HL-60 (cell line): ENCODE measurements at places on chromosomes 5 and 9.

- no peak for DNase-seq
These were observed 289.5 kb upstream of the IRX2 start for GRCh38 chr5:3041001-3041400.

DNA sequence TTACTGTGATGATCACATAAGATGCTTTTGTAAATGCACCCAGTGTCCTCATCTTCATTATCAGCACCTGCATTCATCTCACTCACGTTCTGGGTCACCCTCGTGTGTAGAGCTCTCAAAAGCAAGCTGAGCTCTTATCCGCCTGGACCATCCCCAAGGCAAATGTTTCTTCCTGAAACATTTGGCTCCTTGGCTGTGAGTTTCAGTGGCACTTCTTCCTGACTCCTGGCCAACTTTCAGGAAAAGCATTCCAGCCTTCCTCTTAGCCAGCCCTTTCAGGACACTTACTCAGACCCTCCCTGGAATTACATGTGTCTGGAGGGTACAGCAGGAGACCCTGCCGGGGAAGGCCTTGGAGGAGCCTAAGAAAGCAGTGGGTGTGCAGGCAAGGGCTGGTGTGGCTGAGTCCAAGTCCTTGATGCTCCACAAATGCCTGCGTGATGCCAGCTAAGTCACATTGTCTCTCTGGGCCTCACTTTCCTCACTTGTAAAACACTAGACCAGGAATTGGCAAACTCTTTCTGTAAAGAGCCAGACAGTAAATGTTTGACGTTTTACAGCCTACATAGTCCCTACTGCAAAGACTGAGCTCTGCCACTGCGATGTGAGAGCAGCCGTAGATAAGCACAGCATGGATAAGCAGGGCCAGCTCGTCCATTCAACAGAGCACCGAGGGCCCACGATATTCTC, 72.1 kb downstream of the PDE6A start:
- DNase-seq = no peak

DNA sequence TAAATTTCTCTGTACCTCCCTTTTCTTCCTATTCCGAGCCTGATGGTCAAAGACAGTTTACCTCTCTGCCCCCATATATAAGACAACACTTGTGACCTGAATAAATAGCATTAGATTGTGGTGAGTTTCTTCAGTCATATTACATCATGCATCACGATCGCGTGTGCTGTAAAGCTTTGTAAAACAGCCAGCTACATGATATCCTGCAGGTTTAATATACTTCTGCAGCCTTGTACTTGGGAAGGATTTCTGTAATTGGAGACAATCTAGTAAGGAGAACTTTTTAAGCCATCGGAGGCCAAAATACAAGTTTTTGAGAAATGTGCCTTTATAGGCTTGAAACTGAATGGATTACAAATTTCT, 711.8 kb upstream of the WWC1 start:
- DNase-seq = no peak

GRCh38 chr9:97220894-97221477, 86.5 kb upstream of the CCDC180 start:
- no peak for DNase-seq

DNA sequence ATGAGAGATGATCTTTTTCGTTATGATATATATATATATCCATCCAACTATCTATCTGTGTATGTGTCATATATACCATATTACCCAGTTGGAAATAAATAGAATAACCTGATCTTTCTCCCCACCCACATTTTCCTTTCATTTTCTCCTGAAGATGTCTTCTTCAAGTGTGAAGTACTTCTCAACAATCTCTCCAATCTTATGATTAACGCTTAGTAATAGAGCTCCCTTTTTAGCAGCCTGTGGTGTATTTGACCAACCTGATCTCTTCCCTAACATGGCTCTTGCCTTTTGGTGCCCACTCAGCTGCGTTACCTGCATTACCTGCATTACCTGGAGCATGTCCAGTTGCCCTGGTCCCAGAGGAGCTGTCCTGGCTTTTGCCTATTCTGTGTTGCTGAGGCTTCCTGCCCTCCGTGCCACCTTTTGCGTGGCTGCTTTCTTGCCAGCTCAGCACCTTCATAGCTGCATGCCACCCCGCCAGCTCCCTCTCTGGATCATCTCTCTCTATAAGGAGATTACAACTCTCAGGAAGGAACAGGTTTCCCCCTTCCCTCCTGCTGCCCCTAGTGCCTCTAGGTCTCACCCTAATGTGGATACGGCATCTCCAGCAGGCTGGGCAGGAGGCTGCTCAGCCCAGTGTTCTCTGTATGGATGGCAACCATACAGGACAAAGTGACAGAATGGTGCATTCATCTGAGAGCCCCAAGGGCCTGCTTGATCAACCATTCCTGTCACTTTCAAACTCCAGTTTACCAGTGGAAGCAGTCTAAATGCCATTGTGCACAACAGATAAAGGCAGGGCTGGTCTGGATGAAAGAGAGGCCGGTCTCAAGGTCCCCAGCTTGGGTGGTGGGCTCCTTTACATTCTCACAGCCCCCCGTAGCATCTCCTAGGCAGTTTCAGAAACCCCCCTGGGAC, 126.7 kb downstream of the GADD45G start:
- DNase-seq = no peak

DNA sequence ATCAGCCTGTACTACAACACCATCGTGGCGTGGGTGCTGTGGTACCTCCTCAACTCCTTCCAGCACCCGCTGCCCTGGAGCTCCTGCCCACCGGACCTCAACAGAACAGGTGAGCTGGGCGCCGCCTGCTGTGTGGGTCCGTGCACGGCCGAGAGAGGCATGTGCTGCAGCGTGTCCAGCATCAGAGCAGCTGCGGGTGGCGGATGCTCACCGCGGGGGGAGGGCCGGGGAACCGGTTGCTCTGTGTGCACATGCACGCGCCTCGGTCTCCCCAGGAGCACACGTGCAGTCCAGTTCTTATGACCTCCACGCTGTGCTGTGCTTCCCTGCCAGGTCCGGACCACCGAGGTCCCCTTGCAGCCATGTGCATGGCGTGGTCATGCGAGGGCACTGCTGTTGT, 7.6 kb downstream of the SLC6A18 start:
- no peak for DNase-seq

DNA sequence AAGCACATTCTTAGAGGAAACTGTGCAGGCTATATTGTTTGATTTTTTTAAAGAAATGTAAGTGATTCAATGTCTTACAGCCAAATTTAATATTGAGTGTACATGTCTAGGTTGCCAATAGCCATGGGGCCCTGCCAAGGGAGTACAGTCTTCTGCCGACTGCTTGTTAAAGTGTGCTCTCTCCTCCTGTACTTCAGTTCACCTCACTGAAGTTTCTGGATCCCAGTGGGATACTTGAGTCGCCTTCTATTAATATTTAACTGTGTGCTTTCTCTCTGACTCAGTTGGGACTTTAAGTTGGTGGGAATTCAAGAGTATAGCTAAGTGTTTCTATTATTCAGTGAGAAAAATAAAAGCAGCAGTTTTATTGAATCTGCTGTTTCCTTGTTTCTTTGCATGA, 44.5 kb upstream of the C5orf47 start:
- no peak for DNase-seq

GRCh38 chr9:130913599-130914416, 17.2 kb upstream of the QRFP start:
- no peak for DNase-seq

DNA sequence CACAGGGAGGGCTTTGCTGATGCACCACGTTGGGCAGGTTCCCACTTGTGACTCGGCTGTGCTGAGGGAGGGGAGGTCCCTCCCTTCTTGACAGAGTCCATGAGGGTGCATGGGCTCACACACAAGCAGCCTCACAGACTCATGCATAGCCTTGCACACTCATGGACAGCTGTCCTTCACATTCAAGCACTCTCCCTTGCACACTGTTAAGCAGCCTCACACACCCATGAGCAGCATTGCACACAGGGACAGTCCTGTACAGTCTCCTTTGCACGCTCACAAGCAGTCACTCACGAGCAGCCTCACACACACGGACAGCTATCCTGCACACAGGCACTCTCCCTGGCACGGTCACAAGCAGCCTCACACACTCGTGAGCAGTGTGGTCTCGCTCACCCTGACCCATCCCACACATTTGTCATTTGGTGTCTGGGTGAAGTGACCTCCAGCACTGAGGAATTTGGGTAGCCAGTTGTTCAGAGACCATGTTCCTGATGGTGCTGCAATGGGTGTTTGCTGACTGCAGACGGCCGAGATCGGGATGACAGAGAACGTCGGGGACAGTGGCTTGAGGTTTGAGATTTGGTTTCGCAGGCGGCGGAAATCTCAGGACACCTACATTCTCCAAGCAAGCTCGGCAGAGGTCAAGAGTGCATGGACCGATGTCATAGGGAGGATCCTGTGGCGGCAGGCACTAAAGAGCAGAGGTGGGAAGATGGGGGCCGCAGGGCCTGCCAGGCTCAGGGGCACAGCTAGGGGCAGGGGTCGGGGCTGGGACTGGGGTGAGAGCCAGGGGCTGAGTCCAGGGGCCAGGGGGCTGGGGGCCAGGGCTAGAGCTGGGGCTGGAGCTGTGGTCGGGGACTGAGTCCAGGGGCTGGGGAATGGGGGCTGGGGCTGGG, 17.7 kb upstream of the LRRC14B start:
- DNase-seq = no peak

DNA sequence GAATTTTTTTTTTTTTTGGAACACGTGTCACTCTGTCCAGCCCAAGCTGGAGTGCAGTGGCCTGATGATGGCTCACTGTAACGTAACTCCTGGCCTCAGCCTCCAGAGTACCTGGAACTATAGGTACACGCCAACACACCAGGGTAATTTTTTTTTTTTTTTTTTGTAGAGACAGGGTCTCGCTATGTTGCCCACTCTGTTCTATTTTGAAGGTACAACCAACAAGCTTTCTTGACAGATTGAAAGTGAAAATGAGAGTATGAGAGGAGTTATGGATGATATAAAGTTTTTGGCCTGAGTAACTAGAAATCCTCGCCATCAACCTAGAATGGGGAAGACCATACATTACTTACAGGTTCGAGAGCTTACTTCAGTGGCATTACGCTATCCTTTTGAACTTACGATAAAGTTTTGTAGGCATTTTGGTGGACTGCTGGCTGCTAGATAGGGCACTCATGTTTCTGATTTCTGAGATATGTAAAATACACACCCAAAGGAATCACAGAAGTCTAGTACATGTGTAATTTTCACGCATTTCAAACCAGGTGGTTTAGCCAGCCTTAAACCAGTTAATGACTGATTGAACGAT, 806 bp upstream of the CDC42SE2 start:
- DNase-seq = no peak

DNA sequence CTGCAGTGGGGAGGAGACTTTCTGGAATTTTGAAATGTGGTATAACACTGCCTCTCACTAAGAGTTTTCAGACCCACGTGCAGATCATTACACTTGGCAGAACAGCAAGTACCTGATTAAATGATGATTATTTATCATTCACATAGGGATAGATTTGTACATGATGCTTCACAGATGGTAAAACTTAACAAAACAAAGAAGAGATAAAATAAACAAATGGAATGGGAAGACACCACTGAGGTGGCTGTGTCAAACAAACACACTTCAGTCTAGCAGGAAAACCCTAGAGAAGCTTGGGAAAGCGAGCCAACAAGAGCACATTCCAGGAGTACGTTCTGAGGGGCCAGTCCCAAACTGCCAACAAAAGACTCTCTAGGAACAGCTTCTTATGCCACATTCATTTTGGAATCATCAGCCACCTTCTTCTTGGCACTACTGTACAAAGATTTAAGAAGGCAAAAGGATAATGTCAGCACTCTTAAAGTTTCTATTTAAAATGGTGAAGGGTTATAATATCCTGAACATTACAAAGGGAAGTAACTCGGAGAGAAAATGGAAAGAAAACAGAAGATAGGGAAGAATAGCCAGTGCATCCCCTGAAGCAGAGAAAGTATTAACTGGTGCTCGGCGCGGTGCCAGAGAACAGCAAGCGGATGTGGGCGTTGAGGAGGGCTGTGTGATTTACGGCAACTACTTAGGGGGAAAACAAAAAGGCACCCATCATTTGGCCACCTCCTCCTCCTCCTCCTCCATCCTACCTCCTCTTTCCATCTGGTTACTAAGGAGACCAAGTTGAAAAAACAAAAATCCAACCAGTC, 1.6 kb downstream of the MED27 start:
- DNase-seq = no peak

- DNase-seq = peak; percentile 4
These were observed 114.6 kb downstream of the FAM170A start for GRCh38 chr5:119743927-119744326.

- DNase-seq = no peak
These were observed 275.7 kb downstream of the BNC2 start for GRCh38 chr9:16594787-16595186.

DNA sequence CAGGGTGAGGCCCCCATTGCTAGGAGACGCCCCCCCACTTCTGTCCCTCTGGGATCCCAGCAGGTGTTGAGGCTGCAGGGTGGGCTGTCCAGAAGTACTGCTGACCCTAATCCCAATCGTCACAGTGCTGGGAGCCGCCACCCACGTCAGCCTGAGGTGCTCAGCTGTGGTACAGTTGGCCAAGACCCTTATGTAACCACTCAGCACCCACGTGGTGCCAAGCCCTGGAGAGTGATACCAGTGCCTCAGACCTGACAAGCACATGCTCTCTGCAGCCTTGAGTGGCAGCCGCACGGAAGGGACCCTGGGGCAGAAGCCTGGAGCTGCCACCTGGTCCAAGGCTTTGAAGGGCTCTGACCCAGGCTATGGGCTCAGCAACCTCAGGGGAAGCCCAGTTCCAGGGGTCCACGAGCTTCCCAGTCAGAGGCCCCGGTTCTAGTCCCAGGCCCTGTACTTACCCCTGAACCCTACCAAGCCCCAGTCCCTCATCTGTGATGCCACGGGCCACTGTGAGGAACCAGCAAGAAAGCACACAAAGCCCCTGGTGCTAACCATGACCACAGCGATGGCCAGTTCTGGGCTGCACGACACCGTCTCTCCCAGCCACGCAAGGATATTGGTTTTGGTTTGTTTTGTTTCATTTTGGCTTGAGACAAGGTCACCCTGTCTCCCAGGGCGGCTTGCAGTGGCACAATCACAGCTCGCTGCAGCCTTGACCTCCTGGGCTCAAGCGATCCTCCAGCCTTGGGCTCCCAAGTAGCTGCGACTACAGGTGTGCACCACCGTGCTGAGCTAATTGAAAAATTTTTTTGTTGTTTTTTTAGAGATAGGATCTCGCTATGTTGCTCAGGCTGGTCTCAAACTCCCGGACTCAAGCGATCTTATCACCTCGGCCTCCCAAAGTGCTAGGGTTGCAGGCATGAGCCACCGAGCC, 50.7 kb downstream of the DBH start:
- DNase-seq = no peak

GRCh38 chr9:96524045-96524444, 74.1 kb downstream of the HABP4 start:
- DNase-seq = no peak

DNA sequence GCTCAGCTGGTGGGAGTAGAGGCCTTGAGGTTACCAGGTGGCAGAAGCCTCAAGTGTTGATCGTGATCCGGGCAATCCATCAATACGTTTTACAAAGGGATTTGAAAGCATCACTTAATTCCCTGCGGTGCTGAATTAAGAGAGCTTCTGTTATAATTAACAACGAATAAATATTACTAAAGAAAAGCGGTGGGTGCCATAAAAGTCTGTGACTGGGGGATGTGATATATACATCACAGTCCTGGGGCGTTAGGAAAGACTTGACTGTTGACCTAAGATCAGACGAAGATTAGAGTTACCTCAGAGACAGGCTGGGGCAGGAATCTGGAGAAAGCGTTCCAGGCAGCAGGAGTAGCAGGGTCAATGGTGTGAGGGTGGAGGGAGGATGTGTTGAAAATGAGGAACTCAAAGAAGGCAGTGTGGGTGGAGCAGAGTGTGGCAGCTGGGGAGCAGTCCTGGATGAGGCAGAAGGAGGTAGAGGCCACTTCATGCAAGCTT, 6.7 kb upstream of the C5orf63 start:
- no peak for DNase-seq

GRCh38 chr5:179122411-179123108, 62.4 kb downstream of the ZNF354C start:
- DNase-seq = no peak
